RCC 7860 (cell line): ENCODE measurements at places on chromosomes 6 and 20.
A peak's percentile ranks its signal among the peaks of the same experiment; 100 is the strongest.

GRCh38 chr20:18835466-18836256 is 22.1 kb downstream of the SCP2D1 start:
- no peak for DNase-seq

- no peak for DNase-seq
Observed at GRCh38 chr6:75166773-75167172, 39.1 kb downstream of the COL12A1 start.

DNA sequence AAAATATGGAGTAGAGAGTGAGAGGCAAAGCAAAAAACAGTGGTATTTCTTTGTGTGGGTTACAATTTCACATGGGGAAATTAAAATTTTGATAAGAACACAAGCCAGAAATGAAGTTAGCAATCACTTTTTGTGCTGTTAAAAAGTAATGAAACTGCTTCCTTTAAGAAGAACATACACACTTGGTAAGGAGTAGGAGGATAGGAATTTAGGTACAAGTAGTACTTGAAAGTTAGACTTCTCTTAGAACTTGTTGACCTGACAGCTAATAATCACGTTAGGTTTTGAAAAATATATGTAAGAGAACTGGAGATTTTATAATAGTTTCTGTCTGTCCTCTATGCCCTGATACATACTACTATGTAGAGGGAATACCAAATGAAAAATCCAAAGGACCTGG is 260.8 kb downstream of the ADGRB3 start:
- no peak for DNase-seq

DNA sequence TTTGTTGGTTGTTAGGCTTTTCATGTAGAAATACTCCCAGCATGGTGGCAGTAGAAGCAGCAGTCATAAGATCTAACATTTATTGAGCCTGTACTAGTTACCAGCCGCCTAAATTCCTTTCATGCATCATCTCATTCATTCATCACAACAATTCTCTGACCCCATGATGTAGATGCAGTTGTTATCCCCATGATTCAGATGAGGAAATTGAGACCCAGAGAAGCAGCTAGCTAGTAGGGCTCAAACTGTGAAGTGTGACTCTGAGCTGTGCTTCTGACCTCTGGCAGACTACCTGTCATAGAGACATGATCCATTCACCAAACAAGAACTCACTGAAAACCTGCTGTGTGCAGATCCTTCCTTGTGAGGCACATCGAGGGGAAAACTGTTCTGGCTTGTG is 16.9 kb downstream of the RREB1 start:
- DNase-seq, result no peak

GRCh38 chr6:100549406-100550167 is 84.9 kb upstream of the SIM1 start:
- no peak for DNase-seq

DNA sequence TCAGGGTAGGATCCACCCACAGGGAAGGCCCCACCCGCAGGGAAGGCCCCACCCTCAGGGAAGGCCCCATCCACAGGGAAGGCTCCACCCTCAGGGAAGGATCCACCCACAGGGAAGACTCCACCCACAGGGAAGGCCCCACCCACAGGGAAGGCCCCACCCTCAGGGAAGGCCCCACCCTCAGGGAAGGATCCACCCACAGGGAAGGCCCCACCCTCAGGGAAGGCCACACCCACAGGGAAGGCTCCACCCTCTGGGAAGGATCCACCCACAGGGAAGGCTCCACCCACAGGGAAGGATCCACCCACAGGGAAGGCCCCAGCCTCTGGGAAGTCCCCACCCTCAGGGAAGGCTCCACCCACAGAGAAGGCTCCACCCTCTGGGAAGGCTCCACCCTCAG is 40.5 kb downstream of the KCNQ2 start:
- DNase-seq, result no peak

DNA sequence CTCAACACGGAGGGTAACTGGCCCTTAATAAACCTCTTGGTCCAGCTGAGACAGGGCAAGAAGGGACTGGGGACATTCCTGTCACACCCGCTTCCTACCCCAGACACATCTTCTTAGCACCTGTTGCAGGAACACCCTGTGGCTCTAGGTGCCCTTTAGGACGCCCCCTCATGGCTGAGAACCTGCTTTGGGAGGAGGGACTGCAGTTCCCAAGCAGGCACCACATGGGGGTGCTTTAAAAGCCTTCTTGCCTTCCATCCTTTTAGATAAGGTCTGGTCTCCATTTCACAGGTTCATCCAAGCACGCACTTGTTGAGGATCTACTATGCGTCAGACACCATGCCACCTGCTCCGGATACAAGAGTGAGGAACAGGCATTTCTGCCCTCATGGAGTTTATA is 26.6 kb downstream of the NSFL1C start:
- DNase-seq, result no peak

GRCh38 chr6:118875672-118876071 is 18.3 kb upstream of the ASF1A start:
- no peak for DNase-seq

DNA sequence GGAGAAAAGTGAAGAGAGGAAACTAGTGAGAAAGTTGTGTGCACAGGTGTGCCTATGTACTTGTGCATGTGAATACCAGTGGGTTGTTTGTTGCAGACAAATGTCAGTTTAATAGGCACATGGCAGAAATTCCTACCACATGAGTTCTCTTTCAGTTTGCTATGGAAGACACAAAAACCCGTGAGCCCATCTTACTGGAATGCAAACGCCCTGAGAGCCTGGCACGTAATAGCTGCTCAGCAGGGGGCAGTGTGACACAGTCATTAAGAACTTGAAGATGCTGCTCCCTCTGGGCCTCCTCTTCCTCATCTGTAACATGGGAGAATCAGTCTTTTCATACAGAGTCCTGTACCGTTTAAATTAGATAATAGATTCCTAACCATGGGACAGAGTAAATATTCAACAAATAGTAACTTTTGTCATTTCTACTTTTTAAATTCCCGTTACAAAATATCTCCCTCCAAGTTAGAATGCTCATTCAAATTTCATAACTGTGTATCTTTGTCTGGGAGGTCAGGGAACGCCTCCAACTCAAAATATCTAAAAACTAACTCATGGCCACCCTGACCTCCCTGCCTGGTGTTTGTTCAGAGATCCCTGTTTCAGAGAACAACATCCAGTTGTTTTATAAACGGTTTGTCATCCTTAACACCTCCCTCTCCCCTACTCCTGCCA is 802.9 kb downstream of the MAFB start:
- peak; percentile 70 for DNase-seq

- no peak for DNase-seq
Observed at GRCh38 chr20:6908673-6909072, 141.2 kb downstream of the BMP2 start.

DNA sequence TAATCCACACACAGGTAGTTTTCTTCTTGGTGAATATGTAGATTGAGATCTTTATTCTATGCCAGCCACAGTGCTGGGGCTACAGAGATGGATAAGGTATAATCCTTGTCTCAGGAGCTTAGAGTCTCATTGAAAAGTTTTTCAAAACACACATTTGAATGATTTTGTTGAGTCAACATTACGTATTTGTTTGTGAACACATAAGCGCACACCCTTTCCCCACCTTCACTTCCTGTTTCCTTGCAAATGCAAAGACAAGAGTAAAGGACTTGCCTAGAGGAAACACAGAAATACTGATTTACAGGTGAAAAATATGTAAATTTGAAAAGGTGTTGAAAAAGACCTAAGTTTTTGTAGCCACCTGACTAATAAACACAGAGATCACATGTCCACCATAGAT is 27.8 kb downstream of the VAPB start:
- no peak for DNase-seq

GRCh38 chr6:17156112-17156921 is 54.5 kb downstream of the STMND1 start:
- DNase-seq, result peak; percentile 36

DNA sequence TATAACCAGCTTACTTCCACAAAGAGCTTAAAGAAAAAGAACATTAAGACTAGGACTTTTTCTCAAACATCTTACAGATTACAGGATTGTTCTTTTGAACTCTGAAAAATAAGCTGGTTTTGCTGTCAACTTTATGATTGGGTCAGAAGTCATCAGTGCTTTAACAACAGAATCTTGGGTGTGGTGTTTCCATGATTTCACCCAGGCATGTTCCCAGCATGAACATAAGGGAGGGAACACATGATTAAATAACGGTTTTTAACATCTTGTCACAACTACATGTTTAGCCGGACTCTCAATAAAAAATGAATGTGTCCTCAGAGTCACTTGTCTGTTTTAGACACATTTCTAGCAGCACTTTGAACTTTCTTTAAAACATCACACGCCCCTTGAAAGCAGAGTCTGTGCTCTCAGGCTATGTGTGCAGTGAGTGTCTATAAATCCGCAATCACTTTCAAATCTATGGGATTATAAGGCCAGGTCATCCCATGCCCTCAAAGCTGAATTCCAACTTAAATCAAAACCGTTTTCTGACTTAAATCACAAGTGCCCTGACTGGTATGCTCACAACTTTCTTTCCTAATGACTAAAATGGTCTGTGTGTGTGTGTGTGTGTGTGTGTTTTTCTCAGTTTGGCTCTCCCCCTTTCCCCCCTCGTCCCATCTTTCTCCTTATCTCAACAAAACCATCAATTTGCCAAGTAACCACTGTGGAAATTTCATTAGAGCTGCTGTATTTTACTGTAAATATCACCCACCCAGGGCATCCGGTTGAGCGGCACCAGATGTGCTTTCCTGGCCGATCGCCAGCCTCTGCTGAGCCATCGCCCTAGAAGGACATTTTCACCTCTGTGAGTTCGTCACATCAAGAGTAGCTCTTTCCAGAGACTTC is 216.8 kb upstream of the DTNBP1 start:
- DNase-seq, result no peak

DNA sequence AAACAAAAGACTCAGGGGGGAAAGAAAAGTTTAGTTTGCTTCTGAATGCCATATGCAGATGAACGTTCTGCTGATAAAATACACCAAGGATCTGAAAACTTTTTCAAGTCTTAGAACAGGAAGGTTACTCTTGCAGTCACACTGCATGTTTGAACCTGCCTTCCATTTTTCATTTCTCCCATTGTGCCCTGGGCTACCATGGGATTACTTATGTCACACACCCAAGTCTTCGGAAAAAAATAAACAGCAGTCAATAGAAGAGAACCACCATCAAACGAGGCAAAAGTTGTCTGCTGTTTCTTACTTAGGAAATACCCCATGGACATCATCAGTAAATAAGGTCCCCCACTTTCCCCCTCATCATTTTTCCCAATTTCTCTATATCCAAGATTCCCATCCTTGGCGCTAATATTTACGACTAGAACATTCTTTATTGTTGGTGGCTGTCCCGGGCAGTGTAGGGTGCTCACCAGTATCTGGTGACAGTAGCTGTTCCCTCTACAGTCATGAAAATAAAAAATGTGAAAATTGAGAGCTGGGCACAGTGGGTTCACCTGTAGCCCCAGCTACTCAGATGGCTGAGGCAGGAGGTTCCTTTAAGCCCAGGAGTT is 202.5 kb downstream of the BCAS1 start:
- no peak for DNase-seq

GRCh38 chr6:127514773-127515227 is 4.3 kb downstream of the MTCL3 start:
- no peak for DNase-seq

DNA sequence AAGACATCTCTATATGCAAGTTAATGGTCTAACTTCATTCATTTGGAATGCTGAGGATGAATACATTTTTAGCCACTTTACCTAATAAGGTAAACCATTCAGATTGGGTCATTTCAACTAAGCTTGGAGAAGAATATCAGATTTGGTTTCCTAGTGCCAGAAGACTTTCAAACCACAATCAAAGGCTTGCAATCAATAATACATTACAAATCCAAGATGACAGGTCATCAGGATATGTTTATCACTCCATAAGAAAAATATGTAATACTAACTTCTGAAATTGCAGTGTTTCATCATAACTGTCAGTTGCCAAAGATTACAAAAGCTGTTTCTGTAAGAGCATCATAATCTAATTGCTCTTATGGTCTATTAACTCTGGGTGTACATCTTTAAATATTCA is 654.0 kb downstream of the COL12A1 start:
- DNase-seq, result no peak

- no peak for DNase-seq
Observed at GRCh38 chr6:17423026-17423425, 29.6 kb downstream of the CAP2 start.

DNA sequence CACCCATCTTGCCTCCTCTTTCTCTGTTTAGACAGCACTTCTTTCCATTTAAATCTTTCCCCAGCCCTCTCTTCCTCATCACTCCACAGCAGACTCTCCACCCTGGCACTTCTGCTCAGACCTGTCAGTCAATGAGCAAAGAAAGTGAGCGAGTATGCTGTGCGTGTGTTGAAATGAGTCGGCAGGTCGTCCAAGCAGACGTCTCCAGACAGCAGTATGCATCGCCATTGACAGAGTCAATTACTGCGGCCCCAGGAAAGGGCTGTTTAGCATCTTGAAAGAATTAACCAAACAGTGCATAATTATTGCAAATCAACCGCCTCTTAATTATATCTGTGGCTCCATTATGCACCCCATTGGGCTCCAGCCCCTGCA is 54.8 kb upstream of the KCNG1 start:
- DNase-seq, result no peak

DNA sequence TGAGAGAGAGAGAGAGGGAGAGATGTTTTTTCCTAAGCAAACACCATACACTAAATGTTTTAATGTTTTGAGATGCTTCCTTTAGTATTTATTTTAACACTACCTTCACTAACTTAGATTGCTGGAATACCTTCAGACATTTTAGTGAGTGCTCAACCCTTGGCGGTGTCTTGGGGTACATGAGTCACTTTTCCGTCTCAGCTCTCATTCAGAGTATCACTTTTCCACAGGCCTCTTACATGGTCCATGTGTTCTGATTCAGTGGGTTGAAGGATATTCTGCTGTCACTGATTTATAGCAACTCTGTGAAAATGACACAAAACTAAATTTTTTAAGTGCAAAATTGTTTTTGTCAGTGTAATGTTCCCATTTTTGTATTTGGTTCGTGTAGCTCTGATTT is 217.9 kb downstream of the CLVS2 start:
- no peak for DNase-seq

GRCh38 chr6:90039911-90040310 is 145.6 kb downstream of the GJA10 start:
- DNase-seq, result no peak

- DNase-seq, result no peak
Observed at GRCh38 chr6:133890711-133891148, 1.8 kb downstream of the TCF21 start.

GRCh38 chr20:39210341-39211036 is 248.3 kb downstream of the DHX35 start:
- DNase-seq, result no peak

- DNase-seq, result no peak
Observed at GRCh38 chr6:167401525-167402194, 76.8 kb downstream of the TTLL2 start.

- DNase-seq, result no peak
Observed at GRCh38 chr6:65988006-65988405, 281.0 kb upstream of the EYS start.
